ENCODE measurements at places on chromosomes 7 and 10. TPM values are rescaled to one million over a fixed set of nuclear protein-coding genes. Genes with fewer than 3 reads are reported as not detected.

DNA sequence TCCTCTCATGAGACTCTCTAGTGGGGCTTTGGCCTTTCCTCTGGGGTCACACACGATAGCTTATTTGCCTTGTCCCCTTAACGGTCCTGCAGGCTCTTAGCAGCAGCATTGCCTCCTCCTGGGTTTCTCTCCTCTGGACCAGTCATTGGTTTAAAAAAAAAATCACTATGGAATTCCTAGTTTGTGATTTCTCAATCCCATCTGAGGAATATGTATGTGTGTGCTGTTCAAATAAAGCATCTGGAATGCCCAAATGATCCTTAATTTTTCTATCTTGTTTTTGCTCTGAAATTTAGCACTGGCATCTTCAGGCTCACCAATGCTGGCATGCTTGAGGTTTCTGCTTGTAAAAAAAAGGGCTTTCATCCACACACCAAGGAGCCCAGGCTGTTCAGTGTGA lies 30.5 kb downstream of the ACTA2 start:
- H3K4me3 ChIP-seq: no peak overlapping the region
- no peak for DNase-seq

DNA sequence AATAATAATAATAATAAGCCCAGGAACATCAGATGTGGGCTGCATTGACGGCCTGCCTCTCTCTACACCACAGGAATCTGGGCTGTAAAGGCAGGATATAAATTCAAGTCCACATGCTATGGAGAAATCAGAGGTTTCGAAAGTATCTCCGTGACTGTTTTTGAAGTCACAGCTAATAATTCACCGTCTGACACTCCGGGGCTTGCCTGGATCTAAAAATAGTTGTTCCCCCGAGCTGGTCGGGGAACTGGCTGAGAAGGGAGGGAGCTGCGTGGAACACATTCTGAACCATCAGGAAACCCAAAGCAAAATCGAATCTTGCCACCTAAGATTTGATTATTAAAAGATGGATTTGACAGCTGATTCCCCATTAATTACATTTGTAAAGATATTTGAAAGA lies 35.4 kb downstream of the KLF6 start:
- H3K4me1 ChIP-seq: peaks cover 31% of the 10 kb centered on the region
- H3K27ac ChIP-seq: peak overlapping the region; percentile 84

- no peaks in the 10 kb centered on the region for H3K36me3 ChIP-seq
- no peak overlapping the region for H3K27ac ChIP-seq
- H3K27me3 ChIP-seq: no peaks in the 10 kb centered on the region
- H3K4me3 ChIP-seq: no peak overlapping the region
Observed at GRCh38 chr10:75932921-75933320, 501.5 kb downstream of the LRMDA start.

DNA sequence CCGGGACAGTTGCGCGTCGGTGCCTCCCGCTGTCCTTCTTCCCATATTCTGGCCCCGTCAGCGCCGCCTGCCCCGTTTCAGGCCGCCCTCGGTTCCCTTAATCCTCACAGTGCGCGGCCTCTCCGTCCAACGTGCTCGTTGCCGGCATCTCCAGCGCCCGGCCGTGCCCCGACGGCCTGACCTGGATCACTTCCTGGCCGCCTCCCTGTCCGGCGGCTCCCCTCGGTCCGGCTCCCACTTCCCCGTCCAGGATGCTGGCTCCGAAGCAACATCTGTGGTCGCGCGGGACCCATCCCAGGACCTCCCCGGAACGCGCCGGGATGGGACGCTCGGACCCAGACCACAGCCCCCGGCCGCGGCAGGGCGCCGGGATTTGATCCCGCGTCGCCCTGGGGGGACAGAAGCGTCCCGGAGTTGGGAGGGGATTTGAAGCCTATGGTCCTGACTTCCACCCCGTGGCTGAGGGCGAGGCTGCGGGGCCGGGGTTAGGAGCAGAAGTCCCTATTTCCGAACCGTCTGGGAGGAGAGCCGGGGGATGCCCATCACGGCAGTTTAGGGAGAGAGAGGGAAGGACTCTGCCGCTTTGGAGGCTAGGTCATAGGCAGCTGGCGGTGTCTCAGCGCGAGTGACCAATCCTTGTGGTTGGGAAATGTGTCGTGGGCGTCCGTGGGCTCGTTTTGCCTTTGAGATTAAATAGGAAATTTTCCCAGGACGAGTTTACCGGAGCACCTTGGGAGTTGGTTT lies 53.8 kb downstream of the KCTD7 start:
- H3K4me1 ChIP-seq: peaks cover 20% of the 10 kb centered on the region
- peak; percentile 34 for DNase-seq
- H3K36me3 ChIP-seq: peaks cover 3% of the 10 kb centered on the region
- H3K27me3 ChIP-seq: no peaks in the 10 kb centered on the region

- no peak overlapping the region for H3K4me3 ChIP-seq
- H3K27ac ChIP-seq: peak overlapping the region; percentile 54
- no peaks in the 10 kb centered on the region for H3K27me3 ChIP-seq
- peaks cover 16% of the 10 kb centered on the region for H3K4me1 ChIP-seq
- no peaks in the 10 kb centered on the region for H3K36me3 ChIP-seq
- DNase-seq: no peak
Observed at GRCh38 chr7:28980451-28981160, 22.5 kb upstream of the TRIL start.

GRCh38 chr10:31133792-31134310 lies 102.2 kb upstream of the ZNF438 start:
- peak overlapping the region; percentile 91 for H3K27ac ChIP-seq
- H3K4me1 ChIP-seq: peaks cover 37% of the 10 kb centered on the region
- H3K27me3 ChIP-seq: no peaks in the 10 kb centered on the region
- peak overlapping the region; percentile 51 for H3K4me3 ChIP-seq
- DNase-seq: peak; percentile 90

Gene ARHGAP22
- 1.5 TPM for polyA plus RNA-seq

GRCh38 chr10:131959841-131960240 lies 21.9 kb downstream of the BNIP3 start:
- H3K4me1 ChIP-seq: no peaks in the 10 kb centered on the region
- no peak overlapping the region for H3K4me3 ChIP-seq
- no peaks in the 10 kb centered on the region for H3K36me3 ChIP-seq
- no peaks in the 10 kb centered on the region for H3K27me3 ChIP-seq
- DNase-seq: no peak

DNA sequence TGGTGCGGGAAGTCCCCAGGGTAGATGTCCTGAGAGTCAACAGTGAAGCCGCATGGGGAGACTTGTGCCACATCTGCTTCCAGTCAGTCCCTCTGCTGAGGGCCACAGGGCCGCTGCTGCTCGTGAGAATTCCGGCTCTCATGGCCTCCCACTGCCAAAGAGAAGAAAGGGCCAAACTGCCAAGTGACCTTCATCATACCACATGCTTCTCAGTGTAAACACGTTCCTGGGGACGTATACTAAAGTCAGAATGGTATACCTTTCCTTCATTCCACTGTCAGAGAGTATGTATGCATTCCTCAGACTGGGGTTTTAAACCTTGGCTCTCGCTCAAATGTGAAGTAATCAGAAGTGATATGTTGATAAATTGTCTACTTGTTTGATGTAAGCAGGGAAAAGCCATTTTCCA lies 52.8 kb upstream of the SEC61G start:
- no peak overlapping the region for H3K4me3 ChIP-seq
- H3K36me3 ChIP-seq: no peaks in the 10 kb centered on the region
- peaks cover 19% of the 10 kb centered on the region for H3K4me1 ChIP-seq
- H3K27ac ChIP-seq: peak overlapping the region; percentile 77

Measured in heart right ventricle (tissue), 16 donors.